Activated T-helper 1 cell treated with anti-CD3 and anti-CD28 coated beads, Interleukin-12 subunit alpha, Interleukin-12 subunit beta, Interleukin-2, Interleukin-4 antibody, amounts not matched to agents 30 ng/mL and 10 ng/mL and 1 ng/mL, durations not matched to agents 14 hours and 24 hours and 36 hours (primary cell): ENCODE measurements at places on chromosomes 7 and 10.

- DNase-seq = no peak
Measured at GRCh38 chr10:10886861-10887531, 130.7 kb upstream of the CELF2 start.

- DNase-seq = no peak
Measured at GRCh38 chr10:60032723-60033122, 126.4 kb upstream of the CCDC6 start.

GRCh38 chr7:77326131-77326530 is 90.0 kb downstream of the GSAP start:
- DNase-seq = no peak

DNA sequence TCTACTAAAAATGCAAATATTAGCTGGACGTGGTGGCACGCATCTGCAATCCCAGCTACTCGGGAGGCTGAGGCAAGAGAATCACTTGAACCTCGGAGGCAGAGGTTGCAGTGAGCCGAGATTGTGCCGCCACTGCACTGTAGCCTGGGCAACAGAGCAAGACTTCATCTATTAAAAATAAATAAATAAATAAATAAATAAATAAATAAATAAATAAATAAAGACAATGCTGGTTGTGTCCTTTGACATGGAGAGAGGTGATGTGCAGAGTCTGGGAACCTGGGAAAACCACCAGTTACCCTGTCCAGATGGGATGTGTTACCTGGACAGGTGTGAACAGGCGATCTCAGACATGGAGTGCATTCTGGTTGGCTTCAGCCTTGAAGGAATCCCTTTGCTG is 102.5 kb downstream of the COBL start:
- DNase-seq = no peak

GRCh38 chr7:39461263-39461820 is 104.9 kb upstream of the YAE1 start:
- no peak for DNase-seq

- DNase-seq = no peak
Measured at GRCh38 chr7:22387583-22387982, 30.6 kb upstream of the RAPGEF5 start.

GRCh38 chr7:108076156-108076555 is 54.0 kb downstream of the LAMB4 start:
- DNase-seq = no peak

DNA sequence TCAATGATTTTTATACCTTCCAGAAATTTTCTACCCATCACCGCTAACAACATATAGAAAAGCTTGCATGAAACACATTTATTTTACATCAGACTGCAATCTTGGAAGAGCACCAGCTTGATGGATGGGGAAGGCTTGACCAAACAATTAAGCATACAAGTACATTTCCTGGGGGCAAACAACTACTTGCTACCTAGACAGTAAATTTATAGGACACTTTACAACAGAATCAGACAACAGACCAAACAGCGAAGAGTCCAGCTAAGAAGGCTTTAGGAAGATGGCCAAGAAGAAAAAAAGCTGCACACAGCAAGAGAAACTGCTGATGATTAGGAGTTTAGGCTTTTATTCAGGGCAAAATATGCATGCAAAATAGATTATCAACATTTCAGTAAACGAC is 8.0 kb downstream of the AASS start:
- no peak for DNase-seq

DNA sequence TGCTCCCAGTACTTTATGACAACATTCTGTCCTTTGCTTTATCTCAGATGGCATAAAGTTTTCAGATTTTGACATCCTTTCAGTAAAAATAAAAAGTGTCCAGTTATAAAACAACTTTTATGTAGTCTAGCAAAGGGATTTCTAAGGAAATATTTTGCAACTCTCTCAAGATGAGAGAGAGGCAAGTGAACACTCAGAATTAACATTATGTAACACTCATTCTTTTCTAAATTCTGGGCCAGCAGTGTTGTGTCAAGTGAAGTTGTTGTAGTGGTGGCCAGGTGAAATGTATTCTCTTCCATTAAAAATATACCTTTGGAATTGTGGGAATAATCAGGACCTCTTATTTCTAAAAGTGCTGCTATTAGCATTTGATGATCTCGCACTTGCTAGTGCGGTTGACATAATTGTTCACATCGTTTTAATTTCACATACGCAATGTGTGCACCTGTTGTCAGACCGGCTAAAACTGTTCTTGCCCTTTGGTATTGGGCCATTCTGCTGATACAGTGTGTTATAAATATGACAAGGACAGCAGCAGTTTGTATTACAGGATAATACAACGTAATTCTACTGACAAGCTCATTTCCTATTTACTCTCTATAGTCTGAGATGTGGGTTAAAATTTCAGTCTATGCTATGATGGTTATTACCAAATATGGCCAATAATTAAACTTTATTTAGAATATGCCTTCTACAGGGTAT is 23.8 kb downstream of the CPED1 start:
- DNase-seq = no peak

DNA sequence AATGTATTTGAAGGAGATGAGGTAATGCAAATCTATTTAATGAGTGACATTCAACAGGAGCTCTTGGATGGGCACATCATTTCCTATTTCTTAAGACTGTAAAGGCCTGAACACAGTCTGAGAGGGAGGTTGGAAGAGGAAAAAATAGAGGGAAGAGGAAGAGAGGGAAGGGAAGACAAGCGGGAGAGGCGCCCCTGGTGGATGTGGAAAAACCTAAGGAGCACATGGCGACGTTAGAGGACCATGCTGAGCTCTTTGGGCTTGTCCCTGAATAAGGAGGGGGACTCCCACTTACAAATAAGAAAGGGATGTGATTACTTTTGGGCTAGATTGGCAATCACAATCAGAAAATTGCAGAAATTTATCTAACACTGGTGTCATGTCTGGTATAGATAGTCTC is 19.6 kb downstream of the SUN3 start:
- DNase-seq = no peak

- DNase-seq = no peak
Measured at GRCh38 chr10:131725581-131726069, 175.2 kb upstream of the PPP2R2D start.

- DNase-seq = no peak
Measured at GRCh38 chr10:133123050-133123745, 35.5 kb downstream of the ADGRA1 start.

- DNase-seq = no peak
Measured at GRCh38 chr10:71536332-71536731, 139.6 kb downstream of the CDH23 start.
